Stimulated activated CD8-positive, alpha-beta memory T cell treated with anti-CD3 and anti-CD28 coated beads, Interleukin-2, amount 100 ng/mL, for 48 hours (primary cell): ENCODE measurements at places on chromosomes 12 and 14.

DNA sequence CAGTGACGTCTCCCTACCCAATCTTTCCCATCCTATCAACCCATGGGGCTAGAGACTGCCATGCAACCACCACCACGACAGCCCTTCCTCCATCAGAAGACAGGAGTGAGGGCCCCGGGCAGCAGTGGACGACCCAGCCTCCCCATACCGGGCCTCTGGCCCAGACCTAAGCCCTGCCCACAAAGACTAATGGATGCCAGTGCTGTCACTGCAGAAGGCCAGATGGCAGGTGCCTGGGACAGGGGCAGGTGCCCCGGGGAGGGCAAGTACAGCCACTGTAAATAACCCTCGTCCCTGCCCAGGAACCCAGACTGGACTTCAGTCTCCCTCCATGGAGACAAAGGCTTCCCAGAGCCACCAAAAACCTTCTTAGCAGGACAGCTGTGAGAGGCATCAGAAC lies 20.3 kb upstream of the HSPB8 start:
- DNase-seq, result no peak

- no peak for DNase-seq
These were observed 686 bp downstream of the TAS2R7 start for GRCh38 chr12:10801741-10802140.

DNA sequence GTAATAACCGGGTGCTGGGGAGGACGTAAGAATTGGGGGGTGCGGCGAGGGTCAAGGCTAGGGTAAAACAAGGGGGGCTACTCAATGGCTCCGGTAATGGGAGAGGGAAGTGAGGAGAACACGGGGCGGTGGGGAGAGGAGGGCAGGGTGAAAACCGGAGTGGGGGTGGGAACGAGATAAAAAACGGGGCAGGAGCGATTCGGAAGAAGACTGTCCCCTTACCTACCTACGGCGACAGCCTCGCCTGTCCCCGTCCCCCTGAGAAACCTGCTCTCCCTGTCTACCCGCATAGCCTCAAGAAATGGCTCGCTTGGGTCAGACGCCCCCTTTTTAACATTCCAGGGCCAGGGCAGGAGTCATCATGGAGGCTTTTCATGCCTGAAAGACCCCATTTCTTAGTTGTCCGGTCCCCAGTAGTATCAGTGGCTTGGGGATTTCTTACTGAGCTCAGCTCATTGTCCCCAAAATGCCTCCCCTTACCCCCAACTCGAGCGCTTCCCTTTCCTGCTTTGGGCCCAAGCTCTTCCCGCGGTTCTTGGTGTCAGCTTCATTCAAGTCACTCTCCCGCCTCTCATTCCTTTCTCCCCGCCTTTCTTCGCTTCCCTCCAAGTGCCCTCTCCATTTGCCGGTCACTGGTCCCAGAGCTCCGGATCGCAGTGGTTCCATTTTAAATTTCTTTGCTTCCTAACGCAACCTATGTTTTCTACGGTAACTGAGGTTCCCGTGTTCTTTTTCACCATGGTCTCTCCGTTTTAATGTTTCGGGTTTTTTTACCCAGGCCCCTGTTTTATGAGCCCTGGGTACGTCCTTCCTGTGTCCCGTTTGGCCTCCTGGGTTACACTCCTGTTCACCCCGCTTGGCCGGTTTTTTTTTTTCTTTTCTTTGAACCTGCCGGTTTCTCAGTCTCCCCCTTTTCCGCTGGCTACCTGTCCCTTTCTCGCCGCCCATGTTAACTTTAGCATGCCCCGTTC lies 1.2 kb upstream of the WSB2 start:
- DNase-seq, result no peak

- DNase-seq, result no peak
These were observed 66.9 kb downstream of the METTL25 start for GRCh38 chr12:82425241-82425640.

DNA sequence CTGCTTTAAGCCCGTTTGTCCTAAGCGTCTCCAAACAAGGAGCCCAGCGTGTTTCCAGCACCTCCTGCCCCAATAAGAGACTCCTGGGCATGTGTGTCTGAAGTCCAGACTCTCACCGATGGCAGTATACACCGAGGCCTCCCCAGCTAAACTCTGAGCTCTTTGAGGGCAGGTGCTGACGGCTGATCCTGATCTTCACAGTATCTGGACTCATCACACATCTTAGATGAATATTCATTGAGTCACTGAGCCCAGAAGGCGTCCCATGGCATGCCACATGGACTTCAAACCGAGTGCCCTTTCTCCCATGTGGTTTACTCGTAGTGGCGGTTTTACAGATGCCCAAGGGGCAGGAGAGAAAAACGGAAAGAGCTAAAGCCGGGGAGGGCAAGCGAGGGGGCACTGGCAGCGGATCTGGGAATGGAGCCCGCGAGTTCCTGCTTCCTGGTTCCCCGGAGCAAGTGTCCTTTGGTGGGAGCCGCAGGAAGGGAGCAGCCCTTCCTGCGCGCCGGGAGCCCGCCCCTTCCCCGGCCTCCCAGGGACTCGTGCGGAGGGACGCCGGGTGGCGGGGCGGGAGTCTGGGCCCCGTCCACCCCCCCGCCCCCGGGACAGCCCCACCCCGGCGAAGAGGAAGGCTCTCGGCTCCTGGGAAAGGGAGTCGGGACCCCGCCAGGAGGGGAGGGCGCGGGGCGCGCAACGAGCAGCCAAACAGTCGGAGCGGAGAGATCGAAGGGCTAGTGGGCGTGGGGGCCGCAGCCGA lies 585 bp upstream of the TEAD4 start:
- DNase-seq, result no peak

DNA sequence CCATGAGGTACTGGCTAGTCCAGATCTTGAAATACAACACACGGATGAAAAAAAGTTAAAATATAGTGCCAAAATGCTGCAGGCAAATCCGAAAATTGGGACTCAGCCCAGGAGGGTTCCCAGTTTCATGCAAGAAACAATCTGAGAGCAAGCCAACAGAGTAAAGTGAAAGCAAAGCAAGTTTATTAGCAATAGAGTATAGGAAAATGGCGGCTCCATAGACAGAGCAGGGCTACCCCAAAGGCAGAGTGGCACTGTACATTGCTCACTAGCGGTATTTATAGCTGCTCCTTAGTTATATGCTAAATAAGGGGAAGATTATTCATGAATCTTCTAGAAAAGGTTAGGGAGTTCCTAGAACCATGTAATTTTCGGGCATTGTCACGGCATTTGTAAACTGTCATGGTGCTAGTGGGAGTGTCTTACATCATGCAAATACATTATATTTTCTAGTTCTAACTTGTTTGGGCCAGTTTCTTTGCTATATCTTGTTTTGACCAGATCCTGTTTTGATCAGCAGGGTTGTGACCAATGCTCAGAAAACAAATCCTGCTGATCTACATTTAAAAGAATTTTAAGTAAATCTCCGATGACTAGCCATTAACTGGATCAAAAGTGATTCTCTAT lies 29.1 kb downstream of the RECQL start:
- DNase-seq, result no peak

- no peak for DNase-seq
These were observed 48.6 kb upstream of the PCNX1 start for GRCh38 chr14:70858641-70859040.
